ENCODE measurements at places on chromosomes 12 and 14.

- DNase-seq, result peak; percentile 38
Measured at GRCh38 chr14:68145539-68145938, 326.0 kb downstream of the RAD51B start.

- DNase-seq, result no peak
Measured at GRCh38 chr12:53972722-53973235, at the start of gene HOXC11. Gene HOXC11, plus strand, starts transcription at chr12:53973126. Its CDS starts 116 bp downstream, at chr12:53973242.

GRCh38 chr12:121513464-121514183 is 67.2 kb downstream of the KDM2B start:
- DNase-seq, result no peak

GRCh38 chr12:47028981-47029708 is 50.3 kb upstream of the PCED1B start:
- DNase-seq, result no peak

DNA sequence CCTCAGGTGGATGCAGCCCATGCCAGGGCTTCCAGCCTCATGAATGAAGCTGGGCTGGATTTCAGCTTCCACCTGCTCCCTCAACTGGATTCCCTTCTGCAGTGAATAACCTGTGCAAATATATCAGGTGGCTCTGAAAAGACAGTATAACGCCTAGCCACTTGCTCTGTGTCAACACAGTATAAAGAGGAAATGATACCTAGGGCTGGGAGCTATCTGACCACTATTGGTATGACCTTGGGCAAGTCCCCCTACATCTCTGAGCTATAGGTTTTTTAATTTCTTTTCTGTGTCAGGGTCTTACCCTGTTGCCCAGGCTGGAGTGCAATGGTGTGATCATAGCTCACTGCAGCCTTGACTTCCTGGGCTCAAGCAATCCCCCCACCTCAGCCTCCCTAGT is 19.8 kb downstream of the ISM2 start:
- no peak for DNase-seq

DNA sequence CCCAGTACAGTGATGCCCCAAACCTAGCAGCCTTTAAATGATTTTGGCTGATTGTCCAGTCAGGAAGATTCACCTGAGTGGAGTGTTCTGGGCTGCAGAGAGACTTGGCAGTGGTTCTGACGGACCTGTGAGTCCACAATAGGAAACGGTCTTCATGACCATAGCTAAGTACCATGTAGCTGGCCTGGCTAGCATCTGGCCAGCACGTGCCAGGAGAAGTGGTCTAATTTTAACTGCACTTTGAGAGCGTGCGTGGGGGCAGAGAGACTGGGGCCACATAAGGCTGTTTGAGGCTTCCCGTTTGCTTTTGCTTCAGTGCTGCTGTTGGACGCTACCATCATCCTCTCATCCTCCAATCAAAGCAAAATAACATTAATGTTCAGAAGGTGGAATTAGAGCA is 54.7 kb downstream of the PPM1A start:
- DNase-seq, result no peak

- no peak for DNase-seq
Measured at GRCh38 chr12:57460468-57460784, 841 bp downstream of the GLI1 start.

GRCh38 chr14:34826661-34827060 is 48.5 kb downstream of the BAZ1A start:
- DNase-seq, result peak; percentile 30

DNA sequence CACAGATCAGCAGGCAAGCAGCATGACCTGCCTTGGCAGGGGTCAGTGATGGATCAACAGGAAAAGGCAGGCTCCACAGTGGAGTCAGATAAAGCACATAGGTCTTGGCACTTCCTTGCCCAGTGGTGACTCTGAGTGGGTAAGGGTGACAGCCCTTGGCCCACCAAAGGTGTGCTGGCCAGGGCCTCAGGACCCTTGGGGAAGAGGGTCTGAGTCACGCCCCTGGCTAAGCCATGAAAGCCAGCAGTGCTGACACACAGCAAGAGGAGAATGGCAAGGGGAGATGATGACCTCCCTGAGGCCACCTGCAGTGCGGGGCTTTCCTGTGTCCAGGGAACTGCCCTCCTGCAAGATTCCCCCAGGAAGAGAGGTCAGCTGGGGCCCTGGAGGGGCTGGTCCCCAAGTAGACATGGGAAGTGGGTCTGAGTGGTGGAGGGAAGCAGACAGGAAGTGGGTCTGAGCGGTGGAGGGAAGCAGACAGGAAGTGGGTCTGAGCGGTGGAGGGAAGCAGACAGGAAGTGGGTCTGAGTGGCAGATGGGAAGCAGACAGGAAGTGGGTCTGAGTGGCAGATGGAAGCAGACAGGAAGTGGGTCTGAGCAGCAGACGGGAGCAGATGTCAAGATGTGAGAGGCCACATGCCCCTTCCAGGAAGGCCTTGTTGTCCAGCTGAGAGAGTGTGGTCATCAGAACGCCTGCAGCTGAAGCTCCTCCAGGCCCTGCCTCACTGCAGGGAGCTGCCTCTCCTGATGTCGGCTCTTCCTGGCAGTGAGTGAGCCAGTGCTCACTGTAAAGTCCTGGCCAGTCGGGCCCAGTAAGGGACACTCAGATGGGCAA is 34.8 kb downstream of the DIO3 start:
- DNase-seq, result no peak

- peak; percentile 48 for DNase-seq
Measured at GRCh38 chr12:96271469-96272199, 77.5 kb downstream of the ELK3 start.

All from fibroblast of skin of scalp (primary cell).